Stimulated activated naive CD4-positive, alpha-beta T cell treated with Interleukin-2 at 50 U/mL for 16 hours (primary cell): ENCODE measurements at places on chromosomes 5 and 9.
A peak's percentile ranks its signal among the peaks of the same experiment; 100 is the strongest.

- no peak for DNase-seq
Measured at GRCh38 chr9:14389146-14389545, 75.2 kb upstream of the NFIB start.

DNA sequence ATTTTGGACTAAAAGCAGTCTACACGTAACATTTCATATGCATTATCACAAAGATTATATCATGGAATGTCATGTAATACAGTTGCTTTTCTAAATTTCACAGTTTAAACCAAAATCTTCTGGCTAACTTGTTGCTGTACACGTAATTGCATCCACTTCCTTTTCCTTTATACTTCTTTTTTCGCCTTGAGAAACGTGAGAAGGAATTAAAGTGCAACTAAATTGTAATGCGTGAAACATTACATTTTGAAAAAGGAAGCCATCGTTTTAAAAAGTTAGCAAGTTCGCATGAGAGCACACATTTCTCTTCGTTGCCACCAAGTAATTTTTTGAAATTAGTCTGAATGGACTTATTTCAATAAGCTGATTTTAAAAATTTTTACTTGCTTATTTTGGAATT lies 80.0 kb downstream of the MEGF10 start:
- no peak for DNase-seq

GRCh38 chr5:144638787-144639186 lies 468.1 kb downstream of the KCTD16 start:
- no peak for DNase-seq

- no peak for DNase-seq
Measured at GRCh38 chr5:7690557-7690956, 160.4 kb downstream of the CFAP90 start.

DNA sequence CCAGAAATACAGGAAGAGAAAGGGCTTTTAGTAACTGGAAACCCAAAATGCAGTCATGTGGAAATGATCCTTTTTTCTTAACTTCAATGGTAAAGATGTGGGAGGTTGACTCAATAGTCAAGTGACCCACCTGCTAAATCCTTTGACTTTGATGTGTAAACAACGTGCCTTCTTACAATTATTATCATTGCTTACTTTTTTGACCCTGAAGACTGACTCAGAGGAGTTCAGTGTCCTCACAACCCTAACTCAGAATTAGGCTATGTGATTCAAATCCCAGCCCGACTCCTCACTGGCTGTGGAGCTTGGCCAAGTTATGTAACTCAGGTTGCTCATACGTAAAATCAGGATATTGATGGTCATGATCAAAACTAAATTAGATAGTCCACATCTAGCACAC lies 27.9 kb downstream of the ANXA1 start:
- DNase-seq, result no peak

DNA sequence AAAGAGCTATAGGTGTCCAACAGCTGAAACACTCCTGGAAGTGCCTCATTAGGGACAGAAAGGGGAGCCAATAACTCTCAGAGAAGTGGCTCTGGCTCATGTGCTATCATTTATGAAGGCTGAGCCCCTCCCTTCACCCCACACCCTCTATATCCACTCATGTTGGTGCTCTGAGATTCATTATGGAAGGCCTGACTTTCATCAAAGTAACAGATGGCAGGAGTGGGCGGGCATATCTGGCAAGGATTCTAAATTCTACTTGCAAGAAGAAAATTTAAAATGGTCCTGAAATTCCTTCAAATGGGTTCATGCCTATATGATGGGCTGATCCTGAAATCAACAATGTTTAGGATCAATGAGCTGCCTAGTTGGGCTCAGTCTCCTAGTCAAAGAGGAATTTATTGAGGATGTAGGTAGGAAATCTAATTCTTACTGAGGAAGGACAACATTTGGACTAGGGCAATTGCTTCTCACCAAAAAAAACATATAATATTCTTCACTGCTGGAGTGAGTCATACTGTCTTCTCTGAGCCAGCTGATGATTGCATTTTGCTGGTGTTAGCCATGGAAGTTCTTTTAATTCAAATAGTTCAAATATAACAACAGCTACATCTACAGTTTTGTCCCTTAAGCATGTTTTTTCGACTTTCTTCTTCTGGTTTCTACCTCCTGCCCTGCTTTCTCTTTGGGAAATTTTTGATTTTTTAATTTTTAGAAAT lies 23.5 kb downstream of the NMRK1 start:
- no peak for DNase-seq

DNA sequence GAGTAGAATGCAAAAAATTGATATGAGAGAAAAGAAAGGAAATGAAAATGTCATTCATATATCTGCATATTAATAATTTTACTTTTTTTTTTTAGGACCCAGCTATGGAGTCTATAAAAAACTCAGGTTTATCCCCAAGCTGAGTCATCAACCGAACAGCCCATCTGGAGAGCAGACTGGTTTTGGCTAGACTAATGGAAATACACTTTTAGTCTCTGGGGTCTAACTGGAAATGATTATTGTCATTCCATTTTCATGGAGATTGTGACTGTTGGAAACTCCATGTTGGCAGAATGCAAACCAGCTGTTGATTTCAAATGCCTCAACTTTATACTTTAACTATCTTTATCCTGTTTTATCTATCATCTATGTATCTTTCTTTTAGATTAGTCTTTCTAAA lies 28.7 kb downstream of the ANXA1 start:
- DNase-seq, result no peak

- DNase-seq, result no peak
Measured at GRCh38 chr5:149829954-149830353, 99.8 kb downstream of the PPARGC1B start.

DNA sequence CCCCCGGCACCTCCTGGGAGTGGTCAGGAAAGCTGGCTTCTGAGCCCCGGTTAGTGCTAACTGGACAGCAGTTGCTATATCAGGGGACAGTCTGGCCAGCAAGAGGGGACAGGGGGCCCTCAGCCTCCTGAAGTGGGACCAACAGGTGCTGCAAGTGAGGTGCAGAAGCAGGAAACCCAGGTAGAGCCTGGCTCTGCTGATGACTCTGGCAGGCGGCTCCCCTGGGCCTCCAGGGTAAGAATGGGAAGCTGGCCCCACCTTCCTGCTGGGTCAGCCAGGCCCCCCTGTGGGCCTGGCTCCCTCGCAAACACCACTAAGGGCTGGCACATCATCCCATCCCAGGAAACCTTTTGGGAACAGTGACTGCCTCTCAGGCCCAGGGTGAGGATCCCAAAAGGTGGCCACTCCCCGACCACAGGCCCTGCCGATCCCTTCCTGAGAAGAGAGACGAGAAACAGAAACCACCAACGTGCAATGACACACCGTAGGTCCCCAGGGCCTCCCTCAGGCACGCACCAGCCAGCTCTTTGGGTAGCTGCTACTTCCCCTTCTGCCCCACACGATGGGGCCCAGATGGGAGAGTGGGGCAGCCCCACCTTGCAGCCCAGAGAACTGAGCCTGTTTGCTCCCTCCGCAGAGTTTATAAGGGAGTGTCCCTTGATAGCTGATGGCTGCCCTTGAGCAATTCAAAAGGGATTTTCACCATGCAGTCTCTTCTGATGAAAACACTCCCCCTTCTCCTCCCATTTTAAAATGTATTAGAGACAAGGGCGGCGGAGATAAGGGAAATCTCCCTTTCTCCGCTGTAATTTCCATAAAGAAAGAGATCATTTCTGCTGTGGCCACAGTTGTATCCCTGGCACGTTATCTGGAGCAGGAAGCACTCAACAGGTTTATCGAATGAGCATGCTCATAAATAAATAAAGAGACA lies 76.8 kb downstream of the STK10 start:
- peak; percentile 83 for DNase-seq

GRCh38 chr5:136769900-136770684 lies 404.7 kb upstream of the TRPC7 start:
- DNase-seq, result no peak

GRCh38 chr5:36613241-36613640 lies 6.8 kb downstream of the SLC1A3 start:
- DNase-seq, result no peak

GRCh38 chr5:133680830-133681565 lies 68.7 kb upstream of the FSTL4 start:
- no peak for DNase-seq

GRCh38 chr5:133552925-133553525 lies 59.3 kb downstream of the FSTL4 start:
- DNase-seq, result peak; percentile 32
